ENCODE measurements at places on chromosomes 5 and 9. TPM values are rescaled to one million over a fixed set of nuclear protein-coding genes. Genes with fewer than 3 reads are reported as not detected.

Gene PDZD2
- total RNA-seq, result 4.5 TPM

Gene RAI14
- total RNA-seq, result 133 TPM

Gene ELL2
- 25.0 TPM for total RNA-seq

Gene HSPB3
- total RNA-seq, result not detected

Gene PCDHB8
- total RNA-seq, result not detected

Gene ZDHHC11B
- not detected for total RNA-seq

Gene FUT7
- not detected for total RNA-seq
